ENCODE measurements at places on chromosomes 12 and 14. TPM values are rescaled to one million over a fixed set of nuclear protein-coding genes. Genes with fewer than 3 reads are reported as not detected.

Gene EML1
- 71.6 TPM for total RNA-seq

Gene BIN2
- total RNA-seq, result not detected

Gene SERPINA12
- not detected for total RNA-seq

Gene HEBP1
- total RNA-seq, result 24.9 TPM

Gene TMEM229B
- total RNA-seq, result 0.07 TPM

Gene PTPRO
- total RNA-seq, result not detected

Gene RALGAPA1
- 14.8 TPM for total RNA-seq

Gene CCDC38
- total RNA-seq, result not detected

Gene HVCN1
- total RNA-seq, result 2.2 TPM

Gene KRT3
- not detected for total RNA-seq

Gene VPS33A
- 16.4 TPM for total RNA-seq

Gene OVCH1
- total RNA-seq, result 0.21 TPM

Gene HAL
- total RNA-seq, result 0.11 TPM

Gene PTPN6
- 0.13 TPM for total RNA-seq

Gene SLC5A8
- total RNA-seq, result not detected

Gene PTCSC3
- total RNA-seq, result not detected

Gene ZBTB1
- 39.1 TPM for total RNA-seq

Gene RAPGEF3
- 35.8 TPM for total RNA-seq

Gene ADAM21
- 0.28 TPM for total RNA-seq

Gene PROX2
- total RNA-seq, result not detected

Gene SLC38A1
- 66.2 TPM for total RNA-seq

Gene PAPLN
- 1.2 TPM for total RNA-seq

Gene TCL1A
- total RNA-seq, result not detected

Gene CLEC7A
- total RNA-seq, result 0.07 TPM

Gene CCDC175
- total RNA-seq, result not detected

Gene BMAL2
- 65.4 TPM for total RNA-seq
